Hematopoietic multipotent progenitor cell treated with erythropoietin and hydrocortisone succinate and interleukin-3 and kit ligand, for 4 days (in vitro differentiated cells): ENCODE measurements at places on chromosomes 1 and 21.

- DNase-seq, result no peak
These were observed 279.5 kb downstream of the DUSP10 start for GRCh38 chr1:221462345-221462744.

DNA sequence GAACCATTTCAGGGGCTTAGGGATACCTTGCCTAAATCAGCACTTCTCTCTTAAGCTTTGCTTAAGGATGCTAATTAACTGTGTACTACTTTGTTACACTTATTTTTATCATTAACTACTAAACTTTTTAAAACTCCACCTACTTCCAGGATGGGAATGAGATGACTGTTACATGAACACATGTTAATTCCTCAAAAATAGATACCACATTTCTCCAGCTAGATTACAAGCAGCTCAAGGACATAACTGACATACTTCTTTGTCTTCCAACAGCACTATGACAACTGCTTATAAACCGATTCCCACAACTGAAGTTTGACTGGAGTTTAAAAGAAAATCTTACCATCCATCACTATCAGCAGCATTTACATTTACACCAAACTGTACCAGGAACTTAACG lies 53.7 kb downstream of the TP53BP2 start:
- DNase-seq, result no peak

GRCh38 chr1:55702064-55702463 lies 486.9 kb upstream of the USP24 start:
- DNase-seq, result peak; percentile 57

DNA sequence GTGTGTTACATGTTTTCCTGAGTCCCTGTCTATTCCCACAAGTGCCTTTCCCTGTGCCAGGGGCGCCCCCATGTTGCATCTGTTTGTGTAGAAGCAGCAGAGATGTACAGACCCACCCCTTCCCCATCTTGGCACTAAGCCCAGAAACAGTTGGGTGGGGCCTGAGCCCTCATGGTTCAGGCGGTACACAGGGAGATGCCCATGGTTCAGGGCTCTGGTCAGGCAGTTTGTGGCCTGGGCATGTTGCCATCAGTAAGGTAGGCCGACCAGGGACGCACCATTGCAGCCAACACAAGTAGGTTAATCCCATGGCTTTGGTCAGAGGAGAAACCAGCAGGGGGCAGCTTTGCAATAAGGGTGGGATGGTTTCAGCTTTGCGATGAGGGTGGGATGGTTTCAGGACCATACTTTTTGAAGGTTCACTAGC lies 914 bp upstream of the ADGRB2 start:
- peak; percentile 70 for DNase-seq

DNA sequence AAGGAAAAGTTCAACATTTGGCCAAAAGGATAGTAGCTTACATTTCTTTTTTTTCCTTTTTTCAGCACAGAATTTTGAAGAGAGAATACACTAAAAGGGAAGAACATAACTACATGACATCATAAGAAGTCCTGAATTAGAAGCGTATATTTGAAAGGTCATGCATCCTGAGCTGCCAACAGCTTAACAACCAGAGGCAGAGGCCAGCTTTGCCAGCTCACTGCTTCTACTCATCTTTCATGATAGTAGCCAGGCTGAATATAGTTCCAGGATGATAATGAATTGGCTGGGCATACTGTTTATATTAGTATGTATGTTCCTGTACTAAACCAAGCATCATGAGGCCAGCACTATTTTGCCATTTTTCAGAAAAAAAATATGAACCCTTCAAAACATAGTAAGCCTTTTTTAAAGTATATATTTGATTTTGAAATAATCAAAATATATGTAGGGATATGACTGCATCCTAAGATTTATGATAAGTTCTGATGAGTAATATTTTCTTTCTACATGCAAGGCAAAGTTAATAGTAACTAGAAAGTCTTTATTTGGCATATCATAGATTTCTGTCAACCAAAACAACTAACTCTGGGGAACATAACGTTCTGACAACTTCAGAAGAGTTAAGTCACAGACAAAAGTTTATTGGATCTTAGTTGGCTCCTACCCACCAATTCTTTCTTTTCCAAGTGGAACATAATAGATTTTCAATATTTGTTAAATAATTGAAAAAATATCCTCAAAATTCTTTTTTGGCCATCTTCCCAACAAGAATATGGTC lies 123.2 kb downstream of the DPYD start:
- DNase-seq, result peak; percentile 4

DNA sequence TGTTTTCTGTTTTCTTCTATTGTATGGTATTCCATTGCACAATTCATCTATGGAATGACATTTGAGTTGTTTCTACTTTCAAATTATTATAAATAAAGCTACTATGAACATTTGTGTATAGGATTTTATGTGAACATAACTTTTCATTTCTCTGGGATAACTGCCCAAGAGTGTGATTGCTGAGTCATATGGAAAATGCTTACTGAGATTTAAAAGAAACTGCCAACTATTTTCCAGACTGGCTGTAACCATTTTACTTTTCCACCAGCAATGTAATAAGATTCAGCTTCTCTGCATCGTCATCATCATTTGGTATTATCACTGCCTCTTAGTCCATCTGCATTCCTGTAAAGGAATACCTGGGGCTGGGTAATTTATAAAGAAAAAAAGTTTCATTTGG lies 779.6 kb upstream of the PRMT6 start:
- DNase-seq, result no peak

DNA sequence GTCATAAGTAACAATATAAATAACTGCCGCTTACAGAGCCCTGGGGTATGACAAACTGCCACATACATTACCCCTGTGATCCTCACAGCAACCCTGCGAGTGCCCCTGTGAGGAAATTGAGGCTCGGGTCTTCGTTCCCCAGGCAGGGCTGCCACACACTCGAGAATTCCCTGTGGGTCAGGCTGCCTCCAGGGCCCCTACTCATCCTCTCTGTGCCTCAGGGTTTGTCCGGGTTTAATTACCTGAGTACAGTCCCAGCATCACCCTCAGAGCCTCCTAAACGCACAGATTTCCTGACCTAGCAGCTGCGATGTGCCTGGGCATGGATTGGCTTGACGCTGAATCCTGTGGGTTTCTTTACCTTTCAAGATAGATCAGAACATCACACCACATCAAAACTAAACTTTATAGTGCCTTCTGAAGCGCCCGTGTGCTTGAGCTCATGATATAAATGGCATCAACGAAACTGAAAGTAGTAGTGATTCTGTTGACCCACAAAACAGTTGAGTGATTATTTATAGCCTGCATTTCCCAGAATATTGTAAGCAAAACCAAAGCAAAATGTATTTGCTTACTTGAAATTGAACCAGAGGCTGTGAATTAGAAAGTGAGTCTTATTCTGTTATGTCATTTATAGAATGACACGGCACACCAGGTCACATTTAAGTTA lies 14.0 kb downstream of the SLC37A1 start:
- no peak for DNase-seq

DNA sequence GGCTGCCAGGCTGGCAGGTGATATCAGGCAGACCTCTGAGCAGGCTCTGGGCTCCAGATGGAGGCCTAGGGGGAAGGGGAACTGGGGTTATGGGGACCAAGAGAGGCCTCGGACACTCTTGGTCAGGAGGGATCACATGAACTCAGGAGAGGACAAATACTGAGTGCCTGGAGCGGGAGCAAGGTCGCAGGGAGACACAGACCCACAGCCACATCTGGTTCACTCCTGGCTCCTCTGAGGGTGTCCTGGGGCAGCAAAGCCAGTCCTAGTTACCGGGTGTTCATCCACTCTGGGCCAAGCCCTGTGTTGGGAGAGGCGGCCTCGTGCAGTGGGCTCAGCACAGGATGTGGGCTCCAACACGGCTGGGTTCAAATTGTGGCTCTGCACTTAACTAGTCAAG lies 239.0 kb downstream of the PTPRU start:
- no peak for DNase-seq

- DNase-seq, result no peak
These were observed 225.4 kb downstream of the RHOU start for GRCh38 chr1:228960705-228961104.

DNA sequence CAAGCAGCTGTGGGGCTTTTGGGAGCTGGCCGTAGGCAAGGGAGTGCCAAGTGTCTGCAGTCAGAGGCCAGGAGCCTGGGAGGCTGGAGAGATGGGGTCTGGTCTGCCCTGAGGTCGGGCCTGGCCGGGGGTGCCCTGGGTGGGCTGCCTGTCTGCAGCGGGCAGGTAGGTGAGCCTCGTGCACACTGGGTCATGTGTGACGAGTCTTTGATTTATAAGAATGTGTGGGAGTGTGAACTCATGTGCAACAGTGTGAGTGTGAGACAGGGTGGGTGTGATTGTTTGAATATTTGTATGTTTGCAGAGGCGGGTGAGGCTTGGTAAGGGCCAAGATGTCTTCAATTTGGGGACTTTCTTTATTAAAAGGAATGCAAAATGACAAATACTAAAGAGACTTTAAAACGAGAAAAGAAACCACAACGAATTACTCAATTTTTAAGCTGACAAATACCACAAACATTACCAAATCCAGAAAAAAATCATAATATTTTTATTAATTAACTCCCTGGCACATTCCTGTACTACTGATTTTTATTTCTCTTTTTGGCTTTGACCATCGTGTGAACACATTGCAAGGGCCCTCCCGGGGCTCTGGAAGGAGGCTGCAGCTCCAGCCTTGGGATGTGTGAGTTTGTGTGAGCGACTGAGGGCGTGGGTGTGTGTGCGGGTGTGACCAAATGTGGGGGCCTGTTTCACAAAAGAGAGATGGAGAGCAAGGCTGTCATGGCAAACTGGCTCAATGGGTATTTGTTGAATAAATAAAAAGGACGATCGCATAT lies 110.3 kb upstream of the WNT4 start:
- DNase-seq, result no peak

DNA sequence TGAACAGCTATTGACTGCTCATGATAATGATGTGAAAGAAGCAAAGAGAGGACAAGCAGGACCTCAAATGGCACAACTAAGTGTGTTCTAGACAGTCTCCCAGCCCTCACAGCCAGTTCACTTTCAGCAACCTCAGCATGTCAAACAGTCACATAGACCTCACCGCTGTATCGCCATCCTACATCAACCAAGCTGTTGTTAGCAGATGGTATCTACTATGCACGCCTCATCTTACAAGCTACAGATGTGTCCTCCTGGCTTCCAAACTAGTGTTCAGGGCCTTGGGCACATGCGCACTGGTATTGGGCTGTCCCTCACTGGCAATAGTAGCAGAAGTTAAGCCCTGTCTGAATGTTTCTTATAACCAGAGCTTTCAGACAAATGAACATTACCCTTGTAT lies 28.4 kb downstream of the EVI5 start:
- no peak for DNase-seq

DNA sequence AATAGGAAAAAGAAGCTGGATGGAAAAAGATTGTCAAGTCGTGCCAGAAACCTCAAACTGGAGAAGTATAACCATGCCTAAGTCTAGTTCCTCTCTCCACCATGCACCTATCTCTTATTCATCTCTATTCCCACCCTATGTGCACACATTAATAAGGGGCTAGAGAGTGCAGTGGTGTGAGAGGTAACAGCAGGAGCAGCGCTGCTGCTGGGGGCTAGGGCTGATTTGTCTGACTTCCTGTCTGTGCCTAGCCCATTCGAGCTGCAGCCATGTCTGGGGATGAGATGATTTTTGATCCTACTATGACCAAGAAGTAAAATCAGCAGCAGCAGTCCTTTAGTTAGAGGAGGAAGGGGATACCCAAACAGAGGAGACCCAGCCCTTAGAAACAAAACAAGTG lies 43.0 kb downstream of the TRIM33 start:
- DNase-seq, result peak; percentile 24

DNA sequence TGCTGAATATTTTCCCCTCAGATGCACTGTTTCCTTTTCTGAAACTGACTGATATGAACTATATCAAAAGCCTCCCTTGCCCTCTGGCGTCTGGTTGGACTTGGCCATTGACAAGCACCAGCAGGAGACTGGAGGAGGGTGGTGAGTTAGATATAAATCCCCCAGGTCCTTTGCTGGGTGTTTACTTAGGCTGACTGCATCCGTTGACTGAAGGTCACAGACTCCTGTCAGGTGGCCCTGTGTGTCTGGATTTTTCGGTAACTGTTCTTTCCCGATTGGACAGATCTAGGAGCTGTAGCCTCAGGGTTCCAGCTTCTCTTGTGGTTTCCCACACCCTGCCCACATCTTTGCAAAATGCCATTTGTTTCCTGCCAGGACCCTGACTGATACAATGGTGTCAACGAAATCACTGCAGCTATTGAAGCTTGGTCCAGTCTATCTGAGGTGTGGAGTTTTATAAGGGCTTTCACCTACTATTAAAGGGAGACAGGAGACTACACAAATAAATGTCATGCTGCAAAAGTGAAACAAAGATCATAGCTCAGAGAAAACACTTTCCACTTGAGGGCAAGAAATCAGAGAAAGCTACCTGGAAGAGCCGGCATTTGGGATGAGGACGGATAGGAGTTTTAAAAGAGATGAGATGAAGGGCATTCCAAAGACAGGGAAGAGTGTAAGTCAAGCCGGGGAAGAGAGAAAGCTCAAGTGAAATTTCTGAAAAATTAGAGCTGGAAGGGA lies 1.5 kb upstream of the MAGI3 start:
- peak; percentile 85 for DNase-seq

- peak; percentile 25 for DNase-seq
These were observed 51.4 kb downstream of the RHBG start for GRCh38 chr1:156420205-156421061.

DNA sequence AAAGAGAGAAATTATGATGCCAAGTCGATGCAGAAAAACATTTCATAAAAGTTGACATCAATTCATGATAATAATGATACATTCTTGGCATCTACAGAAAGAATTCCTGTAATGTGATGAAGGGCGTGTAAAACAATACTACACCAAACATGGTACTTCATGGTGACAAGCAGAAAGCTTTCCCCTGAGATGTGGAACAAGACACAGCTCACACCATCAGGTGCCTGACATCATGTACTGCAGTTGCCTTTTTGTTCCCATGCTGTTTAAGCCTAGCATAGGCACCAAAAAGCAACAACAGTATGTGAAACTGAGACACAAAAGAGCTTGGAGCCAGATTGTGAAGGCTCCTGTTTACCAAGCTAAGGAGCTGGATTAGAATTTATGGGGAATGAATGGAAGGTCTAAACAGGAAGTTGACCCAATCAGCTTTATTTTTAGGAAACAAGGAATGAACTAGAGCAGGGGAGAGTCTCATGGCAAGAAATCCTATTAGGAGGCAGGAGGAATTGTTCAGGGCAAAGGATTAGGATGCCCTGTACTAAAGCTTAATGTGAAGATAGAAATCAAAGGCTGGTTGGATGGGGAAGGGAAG lies 67.2 kb downstream of the SYDE2 start:
- no peak for DNase-seq

- DNase-seq, result no peak
These were observed 16.0 kb upstream of the TEKT2 start for GRCh38 chr1:36067871-36068270.

DNA sequence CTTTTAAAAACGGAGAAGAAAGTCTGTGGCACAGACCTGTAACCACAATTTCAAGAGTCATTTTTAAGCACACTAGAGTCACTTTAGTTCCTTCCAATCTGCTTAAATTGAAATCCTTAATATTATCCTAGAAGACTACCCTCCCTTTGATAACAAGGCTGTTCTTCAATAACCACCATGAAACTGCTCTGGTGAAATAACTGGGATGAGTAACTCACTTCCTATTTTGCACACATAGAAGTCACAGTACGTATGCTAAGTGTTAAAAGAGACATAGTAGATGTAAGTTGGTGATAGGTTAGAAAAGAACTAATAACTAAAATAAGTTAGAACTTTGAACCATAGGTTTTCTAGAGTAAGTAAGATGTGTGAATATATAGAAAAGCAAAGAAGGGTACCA lies 107.8 kb downstream of the NME7 start:
- peak; percentile 52 for DNase-seq
